ENCODE measurements at places on chromosomes 6 and 20.

GRCh38 chr20:43789593-43789992 is 62.8 kb upstream of the GTSF1L start:
- DNase-seq, result no peak

DNA sequence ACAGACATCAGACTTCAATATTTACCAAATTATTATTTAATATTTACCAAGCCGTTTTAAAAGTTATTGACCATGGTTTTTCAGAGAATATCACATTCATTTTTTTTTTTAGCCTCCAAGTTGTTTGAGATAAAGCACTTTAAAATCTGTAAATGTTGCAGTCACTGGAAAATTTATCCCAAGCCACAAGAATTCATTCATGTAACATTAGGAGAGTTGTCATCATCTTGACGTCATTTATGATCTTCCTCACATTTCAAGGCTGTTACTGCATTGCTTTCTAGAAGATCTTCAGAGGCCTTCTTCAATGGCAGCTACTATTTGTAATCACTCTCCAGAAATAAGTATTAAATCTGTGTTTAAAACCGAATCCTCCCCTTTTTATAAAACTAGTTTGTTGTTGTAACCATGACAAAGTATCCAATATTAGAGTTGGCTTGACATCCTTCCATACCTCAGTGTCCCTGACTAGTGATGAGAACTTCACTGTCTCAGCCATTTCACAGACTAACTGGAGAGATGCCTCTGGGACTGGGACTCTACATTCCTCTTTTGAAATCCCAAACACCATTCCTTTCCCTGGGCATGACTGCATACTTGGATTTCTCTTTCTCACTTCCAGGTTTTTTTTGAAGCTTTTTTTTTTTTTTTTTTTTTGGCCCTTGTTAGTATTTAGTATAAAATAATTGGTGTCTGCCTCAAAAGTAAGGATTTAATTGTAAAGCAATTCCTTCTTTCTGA is 100.1 kb downstream of the ZFAND3 start:
- DNase-seq, result no peak

GRCh38 chr20:53048387-53048786 is 76.2 kb downstream of the TSHZ2 start:
- no peak for DNase-seq

DNA sequence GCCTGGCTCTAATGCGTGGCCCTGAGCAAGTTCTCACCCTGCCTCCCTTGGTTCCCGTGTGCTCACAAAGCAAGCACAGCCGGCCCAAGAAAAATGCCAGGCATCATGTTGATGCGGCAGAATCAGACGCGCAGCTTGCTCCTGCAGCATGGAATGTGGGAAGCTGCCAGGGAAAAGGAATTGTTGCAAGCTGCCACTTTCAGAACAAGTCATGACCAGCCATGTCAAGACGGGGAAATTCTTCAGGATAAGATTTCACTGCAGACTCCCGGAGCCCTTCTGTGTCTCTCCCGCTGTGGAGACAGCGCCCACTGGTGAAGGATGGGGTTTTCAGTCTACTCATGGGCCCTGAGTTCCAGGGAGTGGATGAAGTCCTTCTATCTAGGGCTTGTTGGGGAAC is 4.6 kb downstream of the DACT2 start:
- DNase-seq, result peak; percentile 28

- no peak for DNase-seq
These were observed 101.4 kb downstream of the BACH2 start for GRCh38 chr6:90195094-90195829.

- DNase-seq, result no peak
These were observed 2.7 kb upstream of the TRERF1 start for GRCh38 chr6:42454428-42454791.

- no peak for DNase-seq
These were observed 34.9 kb upstream of the GTSF1L start for GRCh38 chr20:43761386-43762340.

DNA sequence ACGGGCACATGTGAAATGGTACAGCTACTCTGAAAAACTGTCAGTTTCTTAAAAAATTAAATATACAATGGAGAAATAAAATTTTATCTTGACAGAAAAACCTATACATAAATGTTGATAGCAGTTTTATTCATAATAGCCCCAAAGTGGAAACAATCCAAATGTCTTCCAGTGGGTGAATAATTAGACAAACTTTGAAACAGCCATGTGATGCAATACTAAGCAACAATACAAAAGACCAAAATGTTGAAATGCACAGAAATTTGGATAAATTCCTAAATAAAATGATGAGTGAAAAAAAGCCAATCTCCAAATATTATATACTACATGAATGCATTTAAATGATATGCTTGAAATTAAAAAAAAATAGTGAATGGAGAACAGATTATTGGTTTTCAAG is 523.1 kb downstream of the HTR1B start:
- DNase-seq, result no peak

DNA sequence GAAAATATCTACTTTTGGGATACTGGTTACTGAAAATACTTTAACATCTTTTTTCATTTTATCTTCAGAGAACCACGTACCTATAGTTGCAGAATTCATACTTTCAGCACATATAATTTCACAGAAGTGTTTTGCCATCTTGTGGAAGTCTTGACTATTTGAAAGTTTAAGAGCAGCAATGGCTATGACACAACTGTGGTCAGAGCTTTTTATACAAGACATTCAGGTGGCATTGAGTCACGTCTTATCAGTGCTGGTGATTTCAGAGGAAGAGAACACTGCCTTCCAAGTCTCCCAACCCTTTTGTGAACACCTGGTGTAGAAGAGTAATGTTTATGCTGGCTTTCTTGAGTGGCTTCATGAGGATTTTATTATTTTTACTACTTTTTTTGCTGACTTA is 171.6 kb downstream of the ARID1B start:
- DNase-seq, result peak; percentile 77

DNA sequence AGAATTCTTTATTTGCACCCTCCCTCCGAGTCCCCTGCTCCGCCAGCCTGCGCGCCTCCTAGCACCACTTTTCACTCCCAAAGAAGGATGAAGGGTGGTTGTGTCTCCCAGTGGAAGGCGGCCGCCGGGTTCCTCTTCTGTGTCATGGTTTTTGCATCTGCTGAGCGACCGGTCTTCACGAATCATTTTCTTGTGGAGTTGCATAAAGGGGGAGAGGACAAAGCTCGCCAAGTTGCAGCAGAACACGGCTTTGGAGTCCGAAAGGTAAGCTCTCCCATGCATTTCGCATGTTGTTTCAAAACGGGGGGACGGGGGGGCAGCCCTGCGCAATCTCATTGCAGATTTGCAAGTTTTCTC is 357 bp downstream of the PCSK2 start:
- no peak for DNase-seq

- no peak for DNase-seq
These were observed 1.1 kb upstream of the CLIC1 start for GRCh38 chr6:31737315-31737990.

DNA sequence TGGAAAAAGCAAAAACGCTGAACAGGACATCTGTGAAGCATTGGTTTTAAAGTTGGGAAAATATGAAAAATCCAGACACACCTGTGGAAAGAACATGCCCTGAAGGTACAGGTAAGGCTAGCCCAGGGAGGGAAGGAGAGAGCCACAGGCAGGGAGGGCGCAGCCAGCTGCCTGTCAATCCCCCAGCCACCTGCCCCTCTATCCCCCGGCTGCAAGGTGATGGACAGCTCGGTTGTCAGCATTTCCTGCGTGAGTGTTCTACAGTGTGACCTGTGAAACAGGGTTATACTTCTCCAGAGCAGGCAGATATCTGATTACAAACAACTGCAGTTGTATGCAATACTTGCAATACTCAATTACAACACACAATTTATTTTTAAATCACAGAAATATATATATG is 358.1 kb downstream of the SMOC2 start:
- no peak for DNase-seq

DNA sequence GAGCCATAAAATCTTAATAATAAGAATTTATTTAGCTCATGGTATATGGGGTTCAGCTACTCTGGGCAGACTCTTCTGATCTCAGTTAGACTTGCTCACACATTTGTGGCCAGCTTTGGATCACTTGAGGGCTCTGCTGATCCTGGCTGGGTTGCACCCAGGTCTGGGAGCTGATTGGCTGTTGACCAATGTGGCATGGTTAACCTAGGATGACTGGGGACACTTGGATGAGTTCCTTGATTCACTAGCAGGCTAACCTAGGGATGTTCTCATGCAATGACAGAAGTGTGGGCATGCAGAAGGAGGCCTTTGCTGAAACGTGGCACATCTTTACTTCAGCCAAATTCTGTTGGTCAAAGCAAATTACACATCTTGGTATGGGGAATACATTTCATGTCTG is 569.5 kb downstream of the UTRN start:
- DNase-seq, result no peak

- no peak for DNase-seq
These were observed 26.5 kb upstream of the EMILIN3 start for GRCh38 chr20:41392871-41393704.

DNA sequence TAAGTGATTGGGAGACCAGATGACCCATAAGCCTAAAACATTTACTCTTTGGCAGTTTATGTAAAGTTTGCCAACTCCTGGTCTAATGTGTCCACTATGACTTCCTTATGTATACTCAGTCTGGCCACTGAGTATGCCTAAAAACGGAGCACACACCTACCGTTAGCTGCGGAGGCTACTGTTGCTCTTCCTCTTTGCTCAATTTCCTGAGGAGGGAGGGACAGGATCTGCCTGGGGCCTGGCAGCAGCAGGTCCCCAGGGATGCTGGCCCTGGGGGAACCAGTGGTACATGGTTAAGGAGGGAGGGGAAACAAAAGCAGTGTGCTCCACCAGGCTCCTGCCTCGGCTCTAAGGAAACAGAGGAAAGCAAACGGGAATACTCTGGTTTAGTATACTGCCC is 113.5 kb downstream of the CDYL start:
- no peak for DNase-seq

- DNase-seq, result no peak
These were observed 373.1 kb downstream of the CD109 start for GRCh38 chr6:74069089-74069581.

DNA sequence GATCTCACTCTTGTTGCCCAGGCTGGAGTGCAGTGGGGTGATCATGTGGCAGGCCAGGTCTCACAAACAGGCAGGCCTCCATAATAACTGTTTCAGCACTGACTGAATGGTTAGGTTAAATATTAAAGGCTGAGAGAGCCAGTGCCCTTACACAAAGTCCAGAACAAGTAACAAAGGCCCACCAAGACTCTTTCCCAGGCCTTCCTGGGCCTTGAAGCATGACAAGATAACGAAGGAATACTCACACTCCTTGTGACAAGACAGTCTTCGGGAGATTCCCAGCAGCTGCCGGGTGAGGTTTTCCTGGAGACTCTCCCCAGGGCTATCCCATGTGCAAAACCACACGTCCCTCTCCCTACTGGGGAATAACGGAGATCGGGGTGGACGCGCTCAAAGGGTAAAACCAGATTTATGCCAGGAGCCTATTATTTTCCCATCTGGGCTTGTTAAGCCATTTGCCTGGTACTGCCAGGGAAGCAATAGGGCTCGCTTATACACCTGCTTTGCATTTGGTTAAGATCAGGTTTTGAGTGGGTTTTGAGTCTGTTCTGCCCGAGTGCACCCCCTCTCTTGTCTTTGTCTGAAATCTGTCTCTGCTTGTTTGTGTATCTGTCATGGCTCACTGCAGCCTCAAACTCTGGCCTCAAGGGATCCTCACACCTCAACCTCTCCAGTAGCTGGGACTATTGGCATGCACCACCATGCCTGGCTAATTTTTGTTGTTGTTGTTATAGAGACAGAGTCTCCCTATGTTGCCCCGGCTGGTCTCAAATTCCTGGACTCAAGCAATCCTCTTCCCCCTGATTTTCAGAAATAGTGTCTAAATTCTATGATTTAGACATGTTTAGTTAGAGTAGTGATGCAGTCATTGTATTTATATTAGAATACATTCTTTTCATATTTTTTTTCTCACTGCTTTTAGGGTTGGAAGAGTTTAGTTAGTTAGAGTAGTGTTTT is 1.4 kb upstream of the ENPP3 start:
- DNase-seq, result peak; percentile 46

GRCh38 chr6:17907406-17908229 is 79.8 kb downstream of the KIF13A start:
- DNase-seq, result peak; percentile 93

DNA sequence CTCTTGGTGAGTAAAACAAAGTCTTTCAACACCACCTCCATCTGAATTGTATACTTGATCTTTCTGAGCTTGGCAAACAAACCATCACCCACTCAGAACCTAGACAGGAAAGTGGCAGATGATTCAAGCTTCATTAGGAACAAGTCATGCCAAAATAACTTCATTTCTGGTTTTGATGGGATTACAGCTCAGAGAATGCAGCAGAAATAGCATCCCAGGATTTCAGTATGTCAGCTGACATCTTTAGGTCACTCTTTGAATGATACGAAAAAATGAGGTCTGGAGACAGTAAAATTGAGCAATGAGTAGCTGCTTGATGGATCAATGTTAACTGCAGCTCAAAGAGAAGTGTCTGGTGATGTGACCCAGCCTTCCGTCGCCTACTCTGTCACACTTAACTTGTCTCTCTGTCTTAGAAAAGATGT is 92.4 kb downstream of the GJA10 start:
- DNase-seq, result no peak

DNA sequence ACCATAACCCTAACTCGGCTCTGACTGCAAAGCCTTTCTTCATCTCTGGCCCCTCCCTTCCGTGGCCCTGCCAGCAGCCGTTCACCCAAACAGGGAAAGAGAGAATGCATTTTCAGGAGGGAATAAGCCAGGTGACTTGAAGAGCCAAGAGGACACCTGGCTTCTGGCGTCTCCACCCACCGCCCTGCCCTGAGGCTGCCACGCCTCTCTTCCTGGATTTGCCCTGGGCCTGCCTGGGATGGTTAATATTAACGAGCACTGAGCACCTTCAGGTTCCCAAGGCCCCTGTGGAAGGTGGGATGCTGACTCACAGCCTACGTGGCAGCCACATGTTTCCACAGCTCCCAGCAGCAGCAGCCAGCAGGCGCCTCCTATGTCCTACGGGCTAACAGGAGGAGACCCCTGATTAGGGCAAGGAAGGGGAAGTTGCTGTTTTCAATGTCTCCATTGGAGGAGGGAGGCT is 138.0 kb upstream of the RREB1 start:
- DNase-seq, result peak; percentile 27

GRCh38 chr20:44662261-44662660 is 10.8 kb upstream of the ADA start:
- DNase-seq, result no peak

GRCh38 chr6:42158011-42158410 is 15.2 kb upstream of the GUCA1A start:
- no peak for DNase-seq
